Brain (organoid and tissue), 16 donors: ENCODE measurements at places on chromosomes 4 and X.

GRCh38 chrX:16807548-16807947 lies 21.3 kb downstream of the TXLNG start:
- DNase-seq: no peak

GRCh38 chr4:84028340-84028739 lies 470.8 kb downstream of the NKX6-1 start:
- no peak for DNase-seq

DNA sequence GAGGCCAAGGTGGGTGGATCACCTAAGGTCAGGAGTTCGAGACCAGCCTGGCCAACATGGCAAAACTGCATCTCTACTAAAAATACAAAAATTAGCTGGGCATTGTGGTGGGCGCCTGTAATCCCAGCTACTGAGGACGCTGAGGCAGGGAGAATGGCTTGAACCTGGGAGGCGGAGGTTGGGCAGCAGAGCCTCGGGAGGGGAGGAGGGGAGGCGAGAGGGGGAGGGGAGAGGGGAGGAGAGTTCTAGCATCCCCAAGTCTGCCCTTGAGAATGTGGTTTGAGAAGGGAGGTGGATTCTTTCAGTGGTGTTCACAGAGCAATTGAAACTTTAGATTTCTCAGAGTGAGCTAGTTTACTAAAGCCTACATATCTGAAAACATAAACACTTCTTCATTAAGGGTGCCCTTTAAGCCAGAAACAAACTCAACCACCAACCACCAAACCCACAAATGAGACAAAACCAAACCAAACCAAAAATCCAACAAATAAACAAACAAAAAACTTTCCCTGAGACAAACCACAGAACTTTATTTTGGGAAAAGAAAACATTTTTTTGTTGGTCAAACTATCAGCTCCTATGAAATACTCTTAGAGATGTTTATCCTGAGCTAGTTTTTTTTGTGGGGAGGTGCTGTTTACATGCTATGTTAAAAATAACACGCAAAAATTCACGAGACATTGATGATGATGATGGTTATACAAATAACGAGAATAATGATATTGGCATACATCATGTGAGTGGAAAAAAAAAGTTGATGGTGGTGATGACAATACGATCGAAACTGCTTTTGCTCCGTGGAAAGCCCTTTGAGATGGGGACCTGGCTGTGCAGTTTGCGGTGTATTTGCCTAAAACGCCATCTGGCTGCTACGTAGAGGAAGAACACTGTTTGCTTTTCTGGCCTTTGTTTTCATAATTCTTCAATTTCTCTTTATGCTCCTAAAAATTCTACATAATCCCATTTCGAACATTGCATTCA lies 98.2 kb upstream of the PRKX start:
- peak; percentile 60 for DNase-seq

GRCh38 chr4:118740869-118741268 lies 55.7 kb downstream of the METTL14 start:
- DNase-seq: peak; percentile 20

- DNase-seq: no peak
Measured at GRCh38 chrX:107566604-107567262, 61.6 kb upstream of the PRPS1 start.

DNA sequence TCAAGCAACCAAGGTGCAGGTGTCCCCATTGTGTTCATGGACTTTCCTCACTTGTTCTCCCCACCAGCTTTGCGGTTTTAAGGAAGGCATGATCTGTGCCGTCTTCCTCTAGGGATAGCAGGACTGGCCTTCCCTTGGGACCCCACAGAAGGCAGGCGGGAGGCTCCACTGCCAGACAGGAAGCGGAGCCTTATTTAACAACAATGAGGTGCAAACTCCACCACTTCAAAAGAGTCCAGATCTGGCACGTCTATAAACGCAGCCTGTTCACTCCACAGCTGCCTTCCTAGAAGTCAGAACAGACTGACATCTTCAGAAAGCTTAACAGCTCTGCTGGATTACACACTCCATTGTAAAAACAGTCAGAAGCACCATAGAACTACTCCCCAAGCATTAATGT lies 1.7 kb upstream of the GPR143 start:
- DNase-seq: no peak

DNA sequence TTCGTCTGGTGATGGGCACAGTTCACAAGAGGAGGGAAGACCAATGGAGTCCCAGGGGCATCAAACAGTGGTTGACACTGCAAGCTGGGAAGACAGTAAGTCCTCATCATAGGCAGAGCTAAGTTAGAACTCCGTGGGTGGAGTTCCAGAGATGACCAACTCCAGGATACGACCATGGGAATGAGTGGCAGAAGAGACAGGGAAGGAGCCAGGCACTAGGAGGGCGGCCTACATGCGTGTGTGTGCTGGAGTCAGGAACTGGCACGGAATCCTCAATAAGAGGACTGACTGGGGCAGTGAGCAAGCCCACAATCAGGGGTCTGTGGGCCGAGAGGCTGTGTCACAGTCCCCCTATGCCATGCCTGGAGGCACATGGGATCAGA lies 30.4 kb upstream of the IRAK1 start:
- DNase-seq: no peak

- DNase-seq: no peak
Measured at GRCh38 chr4:105399532-105400161, 74.2 kb downstream of the PPA2 start.

DNA sequence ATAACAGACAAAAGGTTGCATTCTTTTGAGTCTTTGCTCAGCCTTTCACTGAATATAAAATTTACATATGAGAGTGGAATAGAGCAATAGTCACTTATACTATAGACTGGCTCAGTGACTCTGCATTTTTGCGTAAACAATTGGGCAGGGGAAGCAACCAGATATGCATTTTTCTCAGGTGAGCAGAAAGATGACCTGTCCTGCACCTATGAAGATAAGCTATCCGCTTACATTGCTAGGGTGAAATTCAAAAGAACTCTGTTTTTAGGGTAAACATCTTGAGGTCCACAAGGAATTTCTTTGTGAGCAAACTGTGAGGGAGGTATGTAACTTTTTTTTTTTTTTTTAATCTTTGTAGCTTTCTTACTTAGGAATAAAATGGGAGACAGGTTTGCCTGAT lies 602.4 kb upstream of the PRKX start:
- DNase-seq: no peak

- DNase-seq: peak; percentile 33
Measured at GRCh38 chr4:156138781-156139280, 185.2 kb upstream of the CTSO start.

GRCh38 chr4:140928880-140929279 lies 172.7 kb upstream of the TBC1D9 start:
- DNase-seq: peak; percentile 57

DNA sequence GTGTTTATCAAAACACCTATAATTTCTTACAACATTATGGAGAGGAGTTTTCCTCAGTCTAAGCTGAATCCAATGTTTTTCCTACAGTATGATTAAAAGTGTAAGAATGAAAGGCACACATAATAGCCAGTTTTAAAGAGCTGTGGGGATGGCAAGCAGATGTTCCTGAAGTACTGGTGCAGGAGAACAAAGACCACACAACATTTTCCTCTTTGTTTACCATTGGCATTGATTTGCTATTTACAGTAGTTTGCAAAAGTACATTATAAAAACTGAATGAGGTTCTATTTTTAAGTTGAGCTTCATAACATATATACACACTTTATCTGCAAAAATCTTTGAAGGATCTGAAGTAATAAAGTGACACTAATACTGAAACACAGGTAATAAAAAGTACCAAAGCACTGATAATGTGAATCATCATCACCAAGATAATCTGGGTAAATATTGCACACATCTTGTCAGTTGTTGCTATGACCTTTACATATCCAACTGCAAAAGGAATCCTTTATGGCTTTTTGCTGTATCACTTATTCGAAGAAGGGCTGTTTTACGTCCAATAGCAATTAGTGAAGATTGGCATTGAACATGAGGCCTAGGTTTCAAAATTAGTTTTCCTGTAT lies 22.5 kb downstream of the TCEAL1 start:
- no peak for DNase-seq

DNA sequence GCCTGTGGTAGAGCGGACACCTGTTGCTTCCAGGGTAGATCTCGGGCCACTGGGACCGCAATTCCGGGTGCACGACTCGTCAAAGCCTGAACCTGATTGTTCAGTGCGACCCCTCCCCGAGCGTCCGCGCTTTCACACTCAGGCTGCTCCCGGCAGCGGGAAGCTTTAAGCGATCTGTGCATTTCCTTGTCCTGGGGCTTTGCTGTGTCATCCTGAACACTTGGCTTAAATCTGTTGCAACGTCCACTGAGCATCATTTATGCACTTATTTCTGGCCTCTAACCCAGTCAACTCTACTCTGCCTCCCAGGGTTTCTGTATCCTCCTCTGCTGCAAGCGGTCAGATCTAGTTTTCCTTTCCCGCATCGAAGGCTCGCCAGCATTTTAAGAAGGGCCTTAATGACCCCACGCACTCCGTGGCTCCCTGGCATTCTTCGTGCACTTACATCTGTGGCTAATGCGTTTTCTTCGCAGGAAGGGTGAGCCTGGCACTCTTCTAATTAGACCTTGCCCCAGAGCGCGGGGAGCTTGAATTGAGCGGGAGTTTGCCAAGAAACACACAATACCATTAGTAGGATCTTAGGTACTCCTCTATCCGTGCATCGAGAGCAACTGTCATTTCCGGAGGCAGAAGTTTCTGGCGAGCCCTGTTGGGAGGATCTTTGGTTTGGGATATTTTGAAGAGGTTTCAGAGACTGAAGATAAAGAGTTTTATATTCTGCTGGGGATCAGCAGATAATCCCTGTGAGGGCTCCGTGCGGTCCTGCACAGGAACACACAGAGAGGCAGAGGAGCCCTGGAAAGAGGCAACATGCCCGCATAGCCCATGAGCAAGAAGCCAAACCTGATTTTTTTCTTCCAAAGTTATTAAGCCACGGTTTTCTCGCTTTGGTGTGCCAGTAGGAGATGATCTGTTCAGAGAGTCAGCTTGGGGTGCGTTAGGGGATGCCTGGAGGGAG lies 654 bp upstream of the DDIT4L start:
- DNase-seq: peak; percentile 27

- DNase-seq: no peak
Measured at GRCh38 chr4:3408793-3409330, 32.9 kb upstream of the HGFAC start.

GRCh38 chr4:128840711-128841318 lies 31.3 kb downstream of the JADE1 start:
- no peak for DNase-seq

GRCh38 chrX:78957049-78957767 lies 12.0 kb downstream of the P2RY10 start:
- no peak for DNase-seq

GRCh38 chr4:177573507-177573906 lies 131.3 kb upstream of the AGA start:
- DNase-seq: peak; percentile 81

- DNase-seq: no peak
Measured at GRCh38 chr4:164800786-164801185, 46.9 kb downstream of the SMIM31 start.

- DNase-seq: no peak
Measured at GRCh38 chr4:3313139-3313538, 20.3 kb downstream of the RGS12 start.

- DNase-seq: no peak
Measured at GRCh38 chrX:70592091-70592490, 147.5 kb downstream of the DLG3 start.

DNA sequence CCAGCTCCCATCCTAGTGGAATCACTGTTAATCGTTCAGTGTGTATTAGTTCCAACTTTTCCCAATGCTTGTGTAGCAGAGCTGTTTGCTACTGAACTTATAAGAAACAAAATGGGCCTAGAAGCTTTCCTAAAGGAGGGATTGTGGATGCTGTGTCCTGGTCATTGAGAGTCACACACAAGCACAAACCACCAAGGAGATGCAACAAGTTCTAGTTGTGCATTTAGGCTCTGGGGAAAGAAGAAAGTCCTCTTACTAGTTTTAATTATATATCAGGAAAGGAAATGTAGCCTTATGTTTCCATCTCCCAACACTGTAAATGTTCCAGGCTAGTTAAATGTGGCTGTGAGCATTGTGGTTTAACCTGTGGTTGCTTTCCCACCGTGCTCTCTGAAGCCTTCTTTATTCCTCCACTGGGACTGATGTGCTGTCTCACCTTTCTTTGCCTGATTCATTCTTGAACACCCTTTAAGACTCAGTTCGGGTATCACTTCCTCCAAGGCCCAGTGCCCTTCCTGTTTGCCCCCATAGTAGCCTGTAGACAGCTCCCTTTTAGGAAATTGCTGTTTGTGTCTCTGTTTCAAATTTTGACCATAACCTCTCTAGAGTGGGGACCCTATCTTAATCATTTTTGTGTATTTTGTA lies 34.3 kb downstream of the ATP10D start:
- no peak for DNase-seq

DNA sequence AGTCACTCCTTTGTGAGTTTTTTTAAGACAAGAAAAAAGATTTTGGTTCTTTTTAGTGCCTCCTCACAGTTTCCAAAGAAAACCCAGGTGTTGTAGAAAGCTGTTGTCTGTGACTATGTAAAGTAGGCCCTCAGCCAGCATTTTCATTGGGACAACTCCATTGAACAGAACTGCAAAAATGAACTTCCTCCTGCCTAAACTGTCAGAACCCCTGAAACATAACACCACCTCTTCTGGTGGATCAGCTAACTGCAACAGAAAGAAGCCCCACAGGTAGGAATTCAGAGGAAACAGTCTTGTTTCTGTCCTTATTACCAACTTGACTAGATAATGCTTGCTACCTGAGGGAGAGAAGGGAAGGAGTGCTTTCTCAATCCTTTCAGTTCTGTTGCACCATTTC lies 3.4 kb upstream of the ATP11C start:
- DNase-seq: no peak

DNA sequence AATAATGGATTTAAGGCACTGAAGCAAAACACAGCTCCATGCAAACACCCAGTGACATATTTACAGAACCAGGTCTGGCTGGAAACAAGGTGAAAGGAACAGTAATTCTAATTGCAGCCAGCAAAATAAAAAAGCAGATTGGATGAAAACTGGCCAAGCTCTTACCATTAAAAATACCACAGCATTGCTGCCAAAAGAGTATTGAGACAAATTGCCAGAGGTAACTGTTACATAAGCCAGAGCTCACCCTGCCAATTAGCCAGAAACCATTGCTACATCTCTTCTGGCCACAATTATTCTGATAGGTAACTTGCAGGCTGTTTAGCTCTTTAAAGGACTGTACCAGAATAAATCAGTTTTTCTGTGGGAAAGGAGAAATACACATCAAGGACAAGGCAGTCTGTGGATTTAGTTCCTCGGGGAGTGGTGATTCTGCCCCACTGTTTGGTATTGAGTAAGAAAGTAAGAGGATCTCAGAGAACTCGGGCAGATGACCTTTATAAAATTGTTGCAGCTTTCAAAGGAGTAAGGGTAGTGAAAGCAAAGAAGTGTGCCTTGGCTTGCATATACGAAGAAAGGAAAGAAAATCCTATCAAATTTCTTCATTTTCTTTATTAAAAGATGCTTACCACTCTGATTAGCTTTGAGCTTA lies 369.5 kb downstream of the PPP3CA start:
- peak; percentile 74 for DNase-seq
